ENCODE measurements at places on chromosomes 5 and 9.

DNA sequence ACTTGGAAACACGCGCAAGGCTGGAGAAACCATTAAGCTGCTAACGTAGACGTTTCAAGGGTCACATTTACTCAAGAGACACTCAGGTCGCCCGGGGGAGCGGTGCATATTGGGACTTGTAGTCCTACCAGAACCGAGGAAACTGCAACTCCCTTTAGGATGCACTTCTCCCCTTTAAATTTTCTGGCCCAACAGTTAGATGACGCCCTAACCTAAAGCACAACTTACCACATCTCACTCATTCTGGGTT is 384 bp upstream of the DMXL1 start:
- no peak for DNase-seq

- DNase-seq: no peak
Measured at GRCh38 chr9:108413809-108414208, 442.0 kb downstream of the ACTL7B start.

DNA sequence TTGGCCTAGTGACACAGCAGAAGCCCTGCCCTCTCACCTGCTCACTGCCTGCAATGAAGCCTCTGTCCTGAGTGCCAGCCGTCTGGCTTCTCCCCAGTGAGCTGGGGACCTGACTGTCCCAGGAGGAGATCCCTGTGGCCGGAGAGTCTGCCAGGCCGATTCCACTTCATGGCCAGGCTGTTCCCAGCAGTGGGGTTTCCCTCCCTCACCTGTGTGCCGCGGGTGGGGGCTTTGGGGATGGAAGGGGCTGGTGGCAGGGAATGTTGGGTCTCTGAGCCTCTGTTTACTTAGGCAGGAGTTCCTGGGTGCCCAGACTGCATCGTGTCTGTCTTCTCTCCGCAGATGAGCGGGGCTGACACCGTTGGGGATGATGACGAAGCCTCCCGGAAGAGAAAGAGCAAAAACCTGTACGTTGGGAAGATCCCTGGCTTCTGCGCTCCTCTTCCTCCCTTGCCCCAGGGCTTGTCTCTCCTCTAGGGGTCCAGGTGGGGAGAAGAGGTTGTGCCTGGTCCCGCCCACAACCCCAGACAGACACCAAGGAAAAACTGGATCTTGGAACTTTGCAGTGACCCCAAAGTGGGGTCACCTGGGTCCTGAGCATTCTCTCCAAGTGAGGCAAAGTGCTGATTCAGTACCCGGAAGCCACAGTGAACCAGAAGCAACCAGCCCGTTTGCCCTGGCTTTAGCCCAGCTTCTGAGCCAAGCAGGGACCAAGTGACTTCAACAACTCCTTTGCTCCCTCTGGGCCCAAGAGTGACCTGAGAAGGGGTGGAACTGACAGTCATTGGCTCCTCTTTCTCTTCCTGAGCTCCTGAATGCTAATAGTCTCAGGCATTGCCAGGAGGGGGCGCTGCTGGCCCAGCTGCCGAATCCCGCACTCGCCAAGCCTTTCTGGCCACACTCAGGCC is 127.7 kb downstream of the RGS3 start:
- peak; percentile 32 for DNase-seq

GRCh38 chr9:81886665-81887064 is 41.6 kb upstream of the SPATA31D4 start:
- DNase-seq: no peak

- DNase-seq: no peak
Measured at GRCh38 chr5:159415301-159415937, 85.1 kb upstream of the IL12B start.

Measured in naive thymus-derived CD8-positive, alpha-beta T cell (primary cell).